ENCODE measurements at places on chromosomes 7 and 10.

GRCh38 chr7:107372298-107372697 is 97.6 kb upstream of the GPR22 start:
- no peak for DNase-seq

- no peak for DNase-seq
These were observed 449.0 kb downstream of the GRID1 start for GRCh38 chr10:85917601-85918000.

DNA sequence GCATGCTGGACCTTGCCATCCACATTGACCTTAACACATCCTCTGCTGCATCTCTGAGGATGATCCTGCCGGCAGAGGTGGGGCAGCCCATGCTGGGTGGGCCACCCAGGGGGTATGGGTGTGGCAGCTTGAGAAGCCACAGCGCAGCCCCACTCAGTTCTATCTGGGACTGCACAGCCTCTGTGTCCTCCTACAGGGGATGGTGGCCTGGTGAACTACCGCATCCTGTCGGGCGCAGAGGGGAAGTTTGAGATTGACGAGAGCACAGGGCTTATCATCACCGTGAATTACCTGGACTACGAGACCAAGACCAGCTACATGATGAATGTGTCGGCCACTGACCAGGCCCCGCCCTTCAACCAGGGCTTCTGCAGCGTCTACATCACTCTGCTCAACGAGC is 12.2 kb upstream of the C10orf105 start:
- no peak for DNase-seq

DNA sequence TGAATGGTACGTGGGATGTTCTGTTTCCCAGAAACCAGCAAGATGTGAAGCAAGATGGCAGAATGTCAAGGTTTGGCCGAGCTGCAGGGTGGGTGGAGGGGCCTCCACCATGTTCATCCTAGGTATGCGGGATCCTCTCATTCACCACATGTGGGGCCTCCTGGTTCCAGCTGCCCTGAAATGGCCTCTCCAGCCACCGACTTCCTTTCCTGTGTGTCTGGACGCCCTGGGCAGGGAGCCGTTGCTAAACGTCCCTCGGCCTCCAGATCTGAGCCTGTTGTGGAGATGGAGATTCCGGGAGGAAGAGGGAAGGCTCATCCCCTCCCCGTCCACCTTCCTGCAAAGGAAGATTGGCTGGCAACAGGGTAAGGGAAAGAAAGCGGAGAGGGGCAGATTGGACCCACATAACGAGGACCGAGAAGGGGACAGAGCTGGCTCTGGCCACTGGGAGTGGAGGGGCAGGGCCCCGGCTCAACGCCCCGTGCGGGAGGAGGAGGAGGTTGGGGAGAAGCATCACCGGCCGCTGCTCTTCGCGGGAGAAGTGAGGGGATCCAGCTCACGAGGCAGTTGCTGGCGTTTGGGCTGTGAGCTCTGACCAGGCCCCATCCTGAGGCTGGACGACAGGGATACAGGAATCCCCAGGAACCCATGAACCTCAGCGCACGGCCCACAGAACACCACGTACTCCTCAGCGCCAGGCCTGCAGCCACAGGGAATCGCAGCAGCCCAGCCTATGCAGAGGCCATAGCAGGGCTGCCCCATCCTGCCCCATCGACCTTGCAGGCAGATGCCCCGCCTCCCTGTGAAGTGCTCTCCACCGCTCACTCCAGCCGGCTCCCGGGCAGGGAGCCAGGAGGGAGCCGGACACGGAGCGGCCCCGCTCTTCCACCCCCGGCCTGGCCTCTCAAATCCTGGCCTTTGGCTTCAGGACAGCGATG is 98.3 kb downstream of the FOXL3 start:
- no peak for DNase-seq

DNA sequence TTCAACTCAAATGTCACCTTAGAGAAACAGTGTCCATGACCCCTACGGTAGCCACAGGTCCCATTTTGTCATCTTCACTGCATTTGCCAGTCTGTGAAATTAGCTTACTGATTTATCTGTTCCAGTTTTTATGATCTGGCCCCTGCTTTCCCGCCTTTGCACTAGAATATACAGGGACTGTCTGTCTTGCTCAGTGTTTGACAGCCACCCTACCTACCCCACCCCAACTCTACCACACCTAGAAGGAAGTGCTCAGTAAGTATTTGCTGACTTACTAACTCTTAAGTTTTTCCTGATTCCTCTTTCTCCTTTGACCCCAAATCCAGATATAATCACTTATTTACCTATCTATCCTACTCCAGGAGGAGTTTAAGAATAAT is 49.5 kb downstream of the CREB3L2 start:
- DNase-seq, result no peak

DNA sequence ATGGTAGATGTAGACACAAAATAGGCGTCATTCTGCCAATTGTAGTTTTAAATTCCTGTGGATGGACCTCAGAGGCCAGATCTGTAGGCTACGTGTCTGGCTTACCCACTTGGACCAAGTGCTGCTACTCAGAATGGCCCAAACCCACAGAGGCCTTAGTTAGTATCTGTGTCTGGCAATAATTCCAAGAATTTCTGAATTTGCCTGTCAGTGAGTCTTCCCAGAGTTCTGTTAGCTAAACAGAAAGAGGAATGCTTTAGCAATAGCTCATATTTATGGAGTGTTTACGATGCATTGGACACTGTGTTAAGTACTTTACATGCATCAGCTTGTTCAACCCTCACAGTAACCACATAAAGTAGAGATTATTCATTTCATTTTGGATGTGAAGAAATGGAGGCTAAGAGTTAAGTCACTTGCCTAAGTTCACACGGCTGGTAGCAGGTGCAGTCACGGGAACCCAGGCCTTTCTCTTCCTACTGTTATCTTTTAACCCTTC is 231.8 kb downstream of the PTEN start:
- DNase-seq, result no peak

GRCh38 chr10:97518301-97519043 is 19.7 kb downstream of the UBTD1 start:
- DNase-seq, result no peak

- no peak for DNase-seq
These were observed 23.0 kb downstream of the LHPP start for GRCh38 chr10:124484661-124485060.

GRCh38 chr10:119989966-119990365 is 97.4 kb downstream of the SEC23IP start:
- no peak for DNase-seq

DNA sequence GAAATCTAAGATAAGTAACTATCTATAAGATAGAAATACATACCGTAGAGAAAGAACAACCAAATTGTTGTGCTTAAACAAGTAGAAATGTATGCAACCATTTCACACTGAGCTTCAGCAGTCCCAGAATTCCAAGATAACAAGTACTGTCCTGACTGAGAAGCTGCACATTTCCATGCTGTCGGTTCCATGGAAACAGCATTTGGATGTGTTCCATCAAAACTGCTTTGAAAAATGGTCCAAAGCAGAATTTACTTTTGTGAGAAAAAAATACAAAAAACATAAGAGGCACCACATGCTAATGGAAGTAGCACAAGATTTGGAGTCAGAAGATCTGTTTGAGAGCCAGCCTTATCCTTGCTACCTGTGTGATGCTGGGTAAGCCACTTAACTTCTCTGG is 92.6 kb downstream of the MTERF1 start:
- no peak for DNase-seq

- peak; percentile 17 for DNase-seq
These were observed 15.5 kb upstream of the SLC18A3 start for GRCh38 chr10:49594594-49594993.

DNA sequence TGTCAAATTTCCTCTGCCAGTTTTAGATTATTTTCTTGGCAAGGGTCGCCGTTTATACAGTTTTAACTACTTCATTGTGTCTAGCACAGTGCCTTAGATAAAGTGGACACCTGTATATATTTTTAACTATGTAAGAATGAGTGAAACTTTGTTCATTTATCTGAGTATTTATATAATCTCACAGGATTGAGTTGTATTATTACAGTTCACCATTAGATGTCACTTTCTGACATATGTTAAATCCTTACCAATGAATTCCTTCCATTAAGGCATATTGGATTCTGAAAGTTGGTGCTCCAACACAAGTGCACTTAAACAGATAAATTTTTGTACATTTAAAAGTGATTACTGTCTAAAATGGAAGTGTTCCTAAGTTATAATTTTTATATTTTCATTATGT is 43.0 kb downstream of the ZMYND11 start:
- peak; percentile 19 for DNase-seq

- no peak for DNase-seq
These were observed 40.6 kb upstream of the ABCA13 start for GRCh38 chr7:48130658-48131108.

- DNase-seq, result no peak
These were observed 332.5 kb downstream of the PTPRN2 start for GRCh38 chr7:158255156-158255555.

DNA sequence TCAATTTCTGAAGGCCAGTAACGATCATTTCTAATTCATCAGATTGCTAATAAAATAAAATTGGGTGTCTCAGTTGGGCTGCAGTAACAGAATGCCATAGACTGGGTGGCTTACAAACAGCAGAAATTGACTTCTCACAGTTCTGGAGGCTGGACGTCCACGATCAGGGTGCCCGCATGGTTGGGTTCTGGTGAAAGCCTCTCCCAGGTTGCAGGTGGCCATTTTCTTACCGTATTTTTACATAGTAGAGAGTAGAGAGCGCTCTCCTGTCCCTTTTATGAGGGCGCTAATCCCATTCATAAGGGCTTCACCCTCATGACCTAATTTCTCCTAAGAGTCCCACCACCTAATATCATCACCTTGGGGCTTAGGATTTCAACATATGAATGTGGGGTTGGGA is 106.0 kb downstream of the SPAG6 start:
- DNase-seq, result no peak

- no peak for DNase-seq
These were observed 224.4 kb downstream of the C7orf25 start for GRCh38 chr7:42687211-42688055.

- DNase-seq, result no peak
These were observed at the start of gene ITGA8 for GRCh38 chr10:15719899-15720634. Gene ITGA8 (minus strand): TSS chr10:15719922. CDS start chr10:15719771, 151 bp downstream.

- DNase-seq, result no peak
These were observed 68.9 kb upstream of the INPP5A start for GRCh38 chr10:132468651-132469050.

DNA sequence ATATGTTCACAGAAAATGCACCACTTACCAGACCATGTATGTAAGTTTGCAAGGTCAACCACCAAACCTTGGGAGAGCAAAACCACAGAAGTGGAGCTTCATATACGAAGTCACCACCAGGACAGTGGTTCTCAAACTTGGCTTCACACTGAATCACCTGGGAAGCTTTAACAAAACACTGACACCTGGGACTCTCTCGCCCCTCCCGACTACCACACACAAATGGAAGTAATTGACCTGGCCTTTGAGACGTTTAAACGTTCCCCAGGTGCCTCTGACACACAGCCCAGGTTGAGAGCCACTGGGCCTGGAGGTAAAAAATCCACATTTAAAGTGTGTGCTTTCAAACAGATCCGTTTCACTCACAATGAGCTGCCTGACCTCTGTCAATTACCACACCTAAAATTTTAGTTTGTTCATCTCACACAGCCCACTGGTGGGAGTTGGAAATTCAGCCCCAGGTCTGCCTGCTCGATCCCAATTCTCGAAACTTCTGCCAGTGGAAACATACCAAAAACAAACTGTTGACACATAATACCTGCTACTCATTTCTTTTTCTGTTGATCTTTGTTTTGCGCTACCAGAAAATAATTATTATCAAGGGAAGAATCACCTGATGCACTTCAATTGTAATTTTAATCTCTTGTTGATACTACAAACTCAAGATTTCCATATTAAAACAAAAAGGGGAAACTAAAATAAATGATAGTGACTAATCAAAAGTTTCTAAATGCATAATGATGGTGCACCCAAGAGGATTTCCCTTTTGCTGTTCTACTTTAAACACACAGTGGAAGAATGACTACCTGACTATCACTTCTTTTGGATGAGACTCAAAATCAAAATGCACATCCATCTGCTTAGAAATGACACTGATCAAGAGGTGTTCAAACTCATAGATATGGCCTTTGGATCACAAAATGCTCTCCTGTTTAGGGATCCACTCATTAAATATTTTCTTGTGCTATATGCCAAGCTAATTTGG is 26.6 kb downstream of the CDNF start:
- DNase-seq, result no peak

- no peak for DNase-seq
These were observed 331.5 kb upstream of the CNTNAP2 start for GRCh38 chr7:145784809-145785780.

DNA sequence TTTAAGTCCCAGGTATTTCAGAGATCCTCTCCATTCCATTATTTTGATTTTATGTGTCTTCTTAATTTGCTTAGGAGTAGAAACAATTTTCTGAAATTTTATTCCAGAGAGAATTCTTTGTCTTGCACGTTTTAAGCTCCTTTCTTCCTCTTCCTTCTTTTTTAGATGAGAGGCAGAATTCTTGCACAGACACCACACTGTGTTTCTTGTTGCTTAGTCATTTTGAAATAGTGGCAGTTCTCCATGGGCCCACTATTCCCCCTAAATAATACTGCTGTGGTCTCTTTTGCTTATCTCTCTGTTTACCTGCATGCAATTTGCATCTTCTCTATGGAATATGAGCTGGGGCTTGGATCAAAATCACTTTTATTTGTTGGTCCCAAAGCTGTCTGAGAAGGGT is 54.3 kb upstream of the WAC start:
- no peak for DNase-seq

DNA sequence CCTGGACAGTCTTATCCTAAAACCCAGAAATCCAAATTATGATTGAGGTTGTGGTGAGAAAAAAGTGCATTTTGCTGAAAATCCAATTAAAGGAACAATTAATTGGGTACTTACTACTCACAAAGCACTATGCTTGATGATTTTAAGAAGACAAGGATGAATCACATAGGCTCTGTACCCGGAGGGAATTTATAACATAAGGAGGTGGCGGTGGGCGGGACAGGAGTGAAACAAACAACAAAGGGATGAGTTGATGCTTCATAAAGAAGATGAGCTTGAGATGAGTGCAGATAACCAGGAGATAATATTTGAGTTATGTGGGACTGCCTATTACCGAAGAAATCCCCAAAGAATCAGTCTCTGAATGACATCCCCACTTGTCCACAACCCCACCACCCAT is 171.1 kb upstream of the FZD8 start:
- DNase-seq, result no peak

DNA sequence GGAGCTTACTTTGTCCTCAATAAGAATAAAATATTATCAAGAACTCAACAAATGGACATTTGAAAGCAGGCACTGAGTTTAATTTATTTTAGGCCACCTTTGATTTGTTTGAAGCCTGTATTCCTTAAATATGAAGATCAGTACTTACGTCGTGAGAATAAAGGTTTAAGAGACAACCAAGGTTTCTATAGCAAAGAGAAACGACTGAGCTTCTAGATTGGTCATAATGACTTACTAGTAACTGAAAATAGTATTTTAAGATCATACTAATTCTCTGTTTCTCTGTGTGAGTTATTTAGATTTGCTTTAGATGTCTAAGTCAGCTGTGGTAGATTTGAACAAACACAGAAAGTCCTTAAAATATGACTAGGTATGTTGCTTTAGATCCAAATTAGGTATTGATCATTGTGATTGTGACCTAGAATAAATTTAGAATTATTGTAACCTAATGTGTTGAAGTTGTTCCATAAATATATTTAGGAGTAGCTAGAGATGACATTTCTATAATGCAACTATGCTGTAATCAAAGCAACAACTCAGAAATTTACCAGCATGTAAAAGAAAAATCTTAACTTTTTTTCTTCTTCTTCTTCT is 2.4 kb upstream of the GLCCI1 start:
- DNase-seq, result no peak

- no peak for DNase-seq
These were observed 182.0 kb downstream of the KCNMA1 start for GRCh38 chr10:77455561-77455960.

All from forelimb muscle (tissue), 1 donor.